ENCODE measurements at places on chromosomes 6 and 20.

- no peak for DNase-seq
These were observed 94.5 kb downstream of the F13A1 start for GRCh38 chr6:6225885-6226529.

DNA sequence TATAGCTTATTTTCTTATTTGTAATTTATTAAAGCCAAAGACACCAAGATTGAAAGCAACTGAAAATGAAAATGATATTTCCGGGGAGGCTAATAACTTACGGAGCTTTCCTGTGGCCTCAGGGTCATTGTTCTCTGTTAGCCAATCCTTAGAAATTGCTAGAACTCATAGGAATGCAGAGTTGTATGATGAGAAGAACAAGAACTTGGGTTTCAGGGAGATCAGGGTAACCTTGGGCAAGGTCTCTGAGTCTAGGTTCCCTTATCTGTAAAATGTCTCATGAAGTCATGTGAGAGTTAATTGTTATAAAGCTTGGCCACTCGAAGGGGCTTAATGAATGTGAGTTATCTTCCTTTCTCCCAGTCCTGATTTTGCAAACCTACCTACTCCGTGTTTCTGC is 20.1 kb upstream of the SERINC3 start:
- DNase-seq: no peak

GRCh38 chr20:2108987-2109386 is 7.4 kb downstream of the STK35 start:
- DNase-seq: no peak

GRCh38 chr20:43960231-43960630 is 45.6 kb downstream of the TOX2 start:
- no peak for DNase-seq

DNA sequence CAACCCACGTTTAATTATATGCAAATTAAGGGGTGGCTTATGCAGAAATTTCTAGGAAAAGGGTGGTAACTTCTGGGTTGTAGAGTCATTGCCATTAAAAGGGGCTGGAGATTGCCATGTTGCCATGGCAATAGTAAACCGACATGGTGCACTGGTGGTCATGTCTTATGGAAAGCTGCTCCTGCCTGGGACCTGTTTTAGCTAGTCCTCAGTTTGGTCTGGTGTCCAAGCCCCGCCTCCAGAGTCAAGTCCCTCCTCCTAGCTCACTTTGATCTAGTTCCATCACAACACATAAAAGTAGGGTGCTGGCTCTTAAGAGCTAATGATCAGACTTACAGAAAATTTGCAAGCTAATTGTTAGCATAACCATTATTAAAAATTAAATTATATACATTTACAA is 5.3 kb downstream of the SLC22A2 start:
- DNase-seq: no peak

DNA sequence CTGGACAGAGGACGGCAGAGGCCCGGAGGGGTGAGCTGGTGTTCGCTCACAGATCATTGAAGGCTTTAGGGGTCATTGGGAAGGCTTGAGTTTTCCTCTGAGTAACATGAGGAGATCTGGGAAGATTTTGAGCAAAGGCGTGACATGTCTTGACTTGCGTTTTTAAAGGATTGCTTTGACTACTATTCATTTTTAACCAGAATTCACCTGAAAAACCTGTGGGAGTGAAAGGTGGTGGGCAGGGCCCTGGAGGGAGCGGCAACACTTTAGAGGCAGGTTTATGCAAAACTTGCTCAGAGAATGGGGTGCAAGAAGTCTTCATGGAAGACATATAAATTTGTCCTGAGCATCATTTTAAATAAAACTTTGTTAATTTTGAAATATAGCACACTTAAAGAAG is 72.2 kb upstream of the EEF1E1 start:
- no peak for DNase-seq

DNA sequence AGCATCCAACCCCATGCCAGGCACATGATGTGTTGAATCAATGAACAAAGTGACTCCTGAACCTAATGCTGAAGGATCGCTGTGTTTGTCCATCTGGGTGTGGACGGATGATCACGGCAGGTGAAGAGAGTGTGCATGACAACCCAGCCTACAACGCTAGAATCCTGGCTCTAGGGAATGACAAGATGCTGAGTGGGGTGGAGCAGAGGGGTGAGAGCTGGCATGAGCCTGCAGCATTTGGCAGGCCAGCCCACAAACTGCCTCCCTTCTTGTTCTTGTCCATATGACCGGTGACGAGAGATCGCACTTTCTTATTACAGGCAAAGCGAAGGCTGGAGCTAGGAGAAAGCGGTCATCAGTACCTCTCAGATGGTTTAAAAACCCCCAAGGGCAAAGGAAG is 54.7 kb upstream of the CDKAL1 start:
- DNase-seq: no peak

- DNase-seq: no peak
These were observed 48.4 kb downstream of the EZR start for GRCh38 chr6:158770533-158771330.

DNA sequence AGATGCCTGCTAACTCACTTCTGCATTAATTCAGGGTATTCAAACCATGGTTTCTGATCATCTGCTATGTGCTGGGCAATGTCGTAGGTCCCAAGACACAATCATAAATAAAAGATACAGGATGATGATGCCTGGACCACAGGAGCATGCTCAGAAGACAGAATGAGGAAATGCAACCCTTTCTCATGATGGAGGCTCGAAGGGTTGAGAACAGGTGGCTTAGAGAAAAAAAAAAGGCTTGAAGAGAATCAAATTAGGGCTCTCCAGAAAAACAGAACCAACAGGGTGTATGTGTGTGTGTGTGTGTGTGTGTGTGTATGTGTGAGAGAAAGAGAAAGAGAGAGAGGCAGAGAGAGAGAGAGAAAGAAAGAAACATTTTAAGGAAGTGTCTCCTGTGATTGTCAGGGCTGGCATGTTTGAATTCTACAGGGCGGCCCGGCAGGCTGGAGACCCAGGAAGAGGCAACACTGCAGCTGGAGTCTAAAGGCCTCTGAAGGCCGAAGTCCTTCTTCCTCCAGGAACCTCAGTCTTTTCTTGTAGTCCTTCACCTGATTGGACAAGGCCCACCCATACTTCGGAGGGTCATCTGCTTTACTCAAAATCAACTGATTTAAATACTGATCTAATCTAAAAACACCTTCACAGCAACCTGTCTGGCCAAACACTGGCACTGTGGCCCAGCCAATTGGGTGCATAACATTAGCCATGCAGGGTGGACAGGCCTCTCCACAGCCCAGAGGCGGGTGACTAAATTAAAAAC is 143.8 kb downstream of the ERMARD start:
- DNase-seq: no peak

- no peak for DNase-seq
These were observed 11.3 kb downstream of the FAM217A start for GRCh38 chr6:4067673-4068072.

DNA sequence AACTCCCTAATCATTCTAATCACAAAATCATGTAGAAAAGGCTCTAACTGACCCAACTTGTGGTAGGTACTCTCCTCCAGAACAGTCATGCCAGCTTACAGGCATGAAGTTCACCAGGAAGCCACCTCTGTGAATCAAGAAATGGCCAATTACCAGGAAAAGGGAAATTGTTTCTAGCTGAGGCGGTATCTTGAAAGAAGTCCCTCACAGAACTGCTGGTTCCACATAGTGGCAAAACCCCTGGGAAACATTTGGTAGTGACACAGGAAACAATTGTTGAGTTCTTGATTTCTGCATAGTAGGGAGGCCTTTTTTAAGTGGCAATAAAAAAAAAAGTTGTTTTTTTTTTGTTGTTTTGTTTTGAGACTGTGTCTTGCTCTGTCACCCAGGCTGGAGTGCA is 3.4 kb upstream of the ZHX3 start:
- DNase-seq: no peak

DNA sequence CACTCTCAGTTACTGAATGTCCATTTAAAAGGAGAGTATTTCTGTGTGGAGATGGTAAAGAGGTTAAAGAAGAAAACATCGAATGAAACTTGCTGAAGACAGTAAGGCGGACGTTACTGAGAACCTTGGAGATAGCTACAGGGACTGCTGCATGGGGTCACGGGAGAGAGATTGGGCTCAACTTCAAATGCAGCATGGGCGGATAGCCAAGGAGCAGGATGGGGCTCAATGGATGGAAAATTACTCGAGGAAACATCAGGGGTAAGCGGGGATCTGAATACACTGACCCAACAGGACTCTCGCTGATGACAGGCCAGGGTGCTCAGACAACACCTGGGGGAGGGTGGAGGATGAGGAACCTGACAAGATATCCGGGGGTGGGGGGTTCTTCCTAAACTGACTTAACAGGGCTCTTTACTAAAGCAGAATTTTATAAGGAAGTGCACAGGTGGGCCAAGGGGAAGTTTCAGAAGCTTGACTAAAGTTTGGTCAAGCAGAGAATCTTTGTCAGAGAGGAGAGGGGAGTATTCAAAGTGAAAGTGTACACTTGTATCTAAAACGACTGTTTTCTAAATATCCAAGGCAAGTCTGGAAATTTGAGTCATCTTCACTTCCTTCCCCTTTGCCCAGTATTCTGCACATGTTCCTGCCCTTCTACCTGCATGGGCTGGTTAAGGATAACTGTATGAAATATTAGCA is 22.8 kb downstream of the ECT2L start:
- no peak for DNase-seq

DNA sequence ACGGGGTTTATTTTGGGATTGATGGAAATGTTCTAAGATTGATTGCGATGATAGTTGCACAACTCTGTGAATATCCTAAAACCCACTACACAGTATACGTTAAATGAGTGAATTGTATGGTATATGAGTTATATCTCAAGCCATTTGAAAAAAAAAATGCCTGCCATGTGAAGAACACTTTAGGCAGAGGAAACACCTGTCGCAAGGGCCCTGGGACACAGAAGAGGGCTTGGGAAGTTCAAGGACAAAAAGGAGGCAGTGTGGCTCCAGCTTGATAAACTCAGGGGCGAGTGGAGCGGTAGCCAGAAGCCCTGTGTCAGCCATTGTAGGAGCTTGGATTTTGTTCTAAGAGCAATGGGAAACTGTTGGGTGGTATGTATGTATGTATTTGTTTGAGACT is 37.0 kb downstream of the CEP250 start:
- DNase-seq: no peak

GRCh38 chr6:148983966-148984365 is 237.1 kb downstream of the UST start:
- no peak for DNase-seq

GRCh38 chr20:1900321-1900801 is 5.2 kb downstream of the SIRPA start:
- DNase-seq: no peak

- no peak for DNase-seq
These were observed 19.2 kb downstream of the SPTLC3 start for GRCh38 chr20:13028001-13028400.

DNA sequence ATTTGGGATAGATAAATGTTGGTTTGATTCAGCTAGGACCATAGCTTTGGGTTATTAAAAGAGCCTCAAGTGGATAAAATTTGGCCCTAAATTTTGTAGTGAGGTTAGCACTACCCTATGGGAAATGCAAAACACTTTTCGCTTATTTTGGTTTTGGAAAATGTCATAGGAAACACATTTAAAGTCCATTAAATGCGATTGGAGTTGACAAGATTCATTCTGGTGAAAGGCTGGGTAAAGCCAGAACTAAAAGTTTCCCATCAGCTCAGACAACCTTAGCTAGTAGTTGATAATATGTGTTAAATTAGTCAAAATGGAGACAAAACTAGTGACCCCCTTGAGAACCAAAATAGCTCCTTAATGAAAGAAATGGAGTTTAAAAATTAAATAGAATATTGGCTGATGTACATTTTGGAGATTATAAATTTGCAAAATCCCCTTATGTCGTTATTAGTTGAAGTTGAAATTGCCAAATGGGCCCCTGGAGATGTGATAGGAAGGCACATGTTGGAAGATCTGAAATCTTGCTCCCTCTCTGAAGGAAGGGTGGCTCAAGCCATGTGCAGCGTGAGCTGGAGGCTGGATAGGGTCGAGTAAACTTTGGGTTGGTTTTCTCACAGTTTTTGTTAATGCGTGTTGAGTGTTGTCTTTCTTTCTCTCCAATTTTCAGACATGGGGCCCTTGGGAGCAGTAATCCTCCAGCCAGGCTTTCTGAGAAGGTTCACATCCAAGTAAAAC is 72.8 kb downstream of the CD83 start:
- DNase-seq: no peak

- no peak for DNase-seq
These were observed 205.9 kb upstream of the TAB2 start for GRCh38 chr6:149111556-149112115.

GRCh38 chr6:134171517-134171916 is 119.1 kb upstream of the SLC2A12 start:
- DNase-seq: no peak

DNA sequence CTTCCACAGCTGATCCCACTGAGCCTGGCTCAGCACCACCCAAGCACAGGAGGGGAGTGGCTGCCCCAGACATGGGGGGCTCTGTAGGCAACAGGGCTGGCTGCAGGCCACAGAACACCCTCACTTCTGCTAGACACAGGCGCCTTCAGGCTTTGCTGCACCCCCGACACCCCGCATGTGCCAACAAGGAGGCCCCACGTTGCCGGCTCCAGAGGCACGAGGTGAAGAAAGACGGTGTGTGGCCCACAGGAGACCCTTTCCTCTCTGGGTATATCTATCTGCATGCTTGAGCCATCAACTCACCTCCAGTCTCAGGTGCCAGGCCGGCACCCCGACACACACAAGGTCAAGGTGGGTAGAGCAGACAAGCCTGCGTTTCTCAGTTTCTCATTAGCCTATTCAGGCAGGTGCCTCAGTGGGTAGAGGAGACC is 158.3 kb downstream of the DLL1 start:
- DNase-seq: no peak

GRCh38 chr6:109212683-109213082 is 117.4 kb downstream of the CEP57L1 start:
- no peak for DNase-seq

DNA sequence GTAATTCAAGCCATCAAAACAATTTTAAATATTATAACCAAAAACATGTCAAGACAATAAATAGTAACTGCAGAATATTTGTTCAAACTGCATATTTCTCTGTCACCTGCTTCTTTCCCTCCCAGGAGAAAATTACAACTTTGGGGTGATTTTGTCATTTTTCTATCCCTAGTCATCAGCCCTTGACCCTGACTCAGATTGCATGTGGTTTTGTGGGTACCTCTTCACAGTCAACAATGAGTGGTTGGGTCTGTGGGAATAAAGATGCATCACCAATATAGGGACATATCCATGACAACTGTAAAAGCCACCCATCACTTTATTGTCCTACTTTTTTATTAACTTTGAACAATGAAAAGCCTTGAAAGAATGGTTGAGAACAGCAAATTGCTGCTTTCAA is 7.3 kb downstream of the COL10A1 start:
- DNase-seq: no peak

- DNase-seq: no peak
These were observed 288.9 kb downstream of the PREX1 start for GRCh38 chr20:48538856-48539255.

- no peak for DNase-seq
These were observed 8.4 kb downstream of the ZNF76 start for GRCh38 chr6:35267897-35268296.

All from stimulated activated CD8-positive, alpha-beta memory T cell treated with anti-CD3 and anti-CD28 coated beads, Interleukin-7, amount 100 ng/mL, for 1 hour (primary cell).